NCI-H1694 treated with DMSO at 0.1 percent for 48 hours (cell line): ENCODE measurements at places on chromosomes 1 and 21.

- DNase-seq = no peak
These were observed 74.2 kb upstream of the FOXD3 start for GRCh38 chr1:63248216-63248615.

GRCh38 chr21:34690793-34691175, 22.0 kb downstream of the CLIC6 start:
- DNase-seq = no peak

DNA sequence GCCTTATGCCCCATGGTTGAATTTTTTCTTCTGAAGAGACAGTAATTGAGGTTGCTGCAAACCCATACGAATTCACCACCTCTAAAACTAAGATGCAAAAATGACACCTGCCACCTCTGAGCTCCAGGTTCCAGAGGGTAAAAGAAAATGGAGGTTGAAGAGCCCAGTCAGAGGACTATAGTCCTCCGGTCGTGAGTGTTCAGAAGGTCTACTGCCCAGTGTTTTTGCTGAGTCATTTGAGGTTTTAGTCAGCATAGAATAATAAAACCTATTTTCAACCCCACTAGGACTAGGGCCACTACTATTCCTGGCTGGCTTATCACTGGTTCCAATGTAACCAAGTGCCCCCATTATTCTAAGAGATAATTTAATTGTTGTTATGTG, 12.9 kb upstream of the SLAMF7 start:
- no peak for DNase-seq

DNA sequence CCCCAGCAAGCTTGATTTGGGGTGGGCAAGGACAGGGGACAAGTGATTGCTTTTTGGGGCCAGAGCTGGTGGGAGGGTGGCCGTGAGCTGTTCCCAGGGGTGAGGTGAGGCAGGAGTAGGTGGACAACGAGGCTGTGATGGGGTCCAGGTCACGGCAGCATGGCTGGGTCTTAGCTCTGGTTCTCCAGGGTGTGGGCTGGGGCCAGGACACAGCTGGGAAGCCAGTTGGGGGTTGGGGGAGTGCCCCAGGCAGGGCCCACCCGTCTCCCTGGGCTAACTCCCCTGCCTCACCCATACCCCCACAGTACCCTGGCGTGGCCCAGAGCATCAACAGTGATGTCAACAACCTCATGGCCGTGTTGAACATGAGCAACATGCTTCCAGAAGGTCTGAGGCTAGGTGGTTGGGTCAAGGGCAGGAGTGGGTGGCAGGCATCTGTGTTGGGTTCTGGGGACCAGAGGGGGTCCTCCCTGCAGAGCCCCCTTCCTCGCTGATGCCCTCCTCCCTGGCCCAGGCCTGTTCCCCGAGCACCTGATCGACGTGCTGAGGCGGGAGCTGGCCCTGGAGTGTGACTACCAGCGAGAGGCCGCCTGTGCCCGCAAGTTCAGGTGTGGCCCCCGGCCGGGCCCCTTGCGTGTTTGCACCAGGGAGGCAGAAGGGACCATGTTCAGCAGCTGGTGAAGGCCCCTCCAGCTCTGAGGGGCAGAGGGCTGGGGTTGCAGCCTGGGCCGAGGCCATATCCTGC, 43.3 kb downstream of the COQ8A start:
- no peak for DNase-seq

DNA sequence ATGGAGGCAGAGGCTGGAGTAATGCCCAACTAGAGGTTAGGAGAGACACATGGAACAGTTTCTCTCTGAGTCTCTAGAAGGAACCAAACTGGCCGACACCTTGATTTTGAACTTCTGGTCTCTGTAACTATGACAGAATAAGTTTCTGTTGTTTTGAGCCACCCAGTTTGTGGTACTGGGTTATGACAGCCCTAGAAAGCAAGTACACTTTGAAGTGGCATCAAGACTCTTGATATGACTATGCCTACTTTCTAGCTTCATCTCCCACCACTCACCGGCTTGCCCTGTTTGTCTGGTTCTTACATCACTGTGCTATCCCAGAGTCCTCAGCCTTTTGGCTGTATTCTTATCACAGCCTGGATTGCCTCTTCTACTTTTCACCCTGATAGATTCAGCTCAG, 230.3 kb upstream of the USP24 start:
- no peak for DNase-seq

GRCh38 chr1:209896346-209896745, 41.7 kb upstream of the SYT14 start:
- no peak for DNase-seq
